ENCODE measurements at places on chromosomes 5 and 9.

GRCh38 chr9:18786911-18787650 is 245.9 kb downstream of the SAXO1 start:
- DNase-seq, result no peak

DNA sequence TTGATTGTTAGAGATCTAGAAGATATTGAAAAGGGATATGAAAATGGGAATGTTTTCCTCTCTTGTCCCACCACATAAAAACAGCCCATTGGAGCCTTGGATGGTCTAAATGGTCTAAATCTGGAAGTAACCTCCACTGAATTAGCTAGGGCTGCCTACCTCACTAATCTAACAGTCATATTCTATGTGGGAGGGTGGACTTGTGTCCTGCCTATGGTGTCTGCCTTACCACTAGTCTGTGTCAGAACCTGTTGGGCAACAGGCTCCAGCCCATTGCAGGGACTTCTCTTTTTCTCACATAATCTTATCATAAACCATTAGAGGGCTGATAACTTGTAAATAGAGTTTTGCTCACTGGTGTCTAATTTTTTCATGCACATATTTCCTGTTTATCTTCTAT is 548.8 kb upstream of the CDH18 start:
- no peak for DNase-seq

DNA sequence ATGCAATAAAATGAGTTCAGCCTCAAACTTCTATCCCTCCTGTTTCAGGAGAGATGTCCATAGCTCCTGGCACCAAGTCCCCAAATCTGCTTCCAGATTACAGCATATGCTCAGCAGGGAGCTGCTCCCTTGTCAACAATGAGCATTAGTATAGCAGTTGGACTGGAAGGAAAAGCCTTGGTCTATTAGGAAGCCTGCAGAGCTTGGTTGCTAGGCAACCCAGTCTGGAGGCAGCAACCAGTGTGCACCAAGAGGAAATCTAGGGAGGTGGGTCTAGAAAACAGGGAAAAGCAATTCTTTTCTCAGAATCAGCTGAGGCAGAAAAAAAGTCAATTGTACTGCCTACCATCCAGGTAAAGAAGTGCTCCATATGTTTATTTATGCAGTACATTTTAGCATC is 229.5 kb upstream of the NMUR2 start:
- DNase-seq, result no peak

GRCh38 chr5:97525780-97526179 is 342.7 kb upstream of the RIOK2 start:
- no peak for DNase-seq

DNA sequence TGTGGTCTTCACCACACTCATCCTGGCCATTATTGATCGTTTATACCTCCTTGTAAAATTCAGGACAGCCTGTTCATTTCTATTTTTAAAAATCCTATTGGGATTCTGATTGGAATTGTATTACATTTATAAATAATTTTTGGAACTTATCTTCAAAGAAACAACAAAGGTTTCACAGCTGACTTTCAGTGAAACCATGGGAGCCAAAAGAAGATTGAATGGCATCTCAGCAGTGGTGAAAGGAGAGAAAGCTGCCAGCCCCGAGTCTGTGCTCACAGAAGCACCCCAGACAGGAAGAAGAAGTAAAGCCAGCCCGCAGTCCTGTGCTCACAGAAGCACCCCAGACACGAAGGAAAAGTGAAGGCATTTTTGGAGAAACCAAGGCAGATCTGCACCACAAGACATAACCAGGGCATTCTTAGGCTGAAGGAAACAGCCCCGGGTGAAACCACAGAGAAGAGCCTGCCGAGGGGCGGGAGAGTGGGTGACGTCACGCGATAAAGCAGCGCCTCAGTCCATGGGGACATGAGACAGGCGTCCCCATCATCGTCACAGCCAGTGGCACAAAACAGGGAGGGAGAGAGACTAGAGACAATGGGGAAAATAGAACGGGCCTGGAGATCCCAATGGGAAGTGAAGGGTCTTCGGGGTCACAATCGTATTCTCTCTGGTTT is 42.5 kb upstream of the SLC9A3 start:
- DNase-seq, result no peak

GRCh38 chr9:127519301-127520166 is 68.2 kb downstream of the LRSAM1 start:
- no peak for DNase-seq

DNA sequence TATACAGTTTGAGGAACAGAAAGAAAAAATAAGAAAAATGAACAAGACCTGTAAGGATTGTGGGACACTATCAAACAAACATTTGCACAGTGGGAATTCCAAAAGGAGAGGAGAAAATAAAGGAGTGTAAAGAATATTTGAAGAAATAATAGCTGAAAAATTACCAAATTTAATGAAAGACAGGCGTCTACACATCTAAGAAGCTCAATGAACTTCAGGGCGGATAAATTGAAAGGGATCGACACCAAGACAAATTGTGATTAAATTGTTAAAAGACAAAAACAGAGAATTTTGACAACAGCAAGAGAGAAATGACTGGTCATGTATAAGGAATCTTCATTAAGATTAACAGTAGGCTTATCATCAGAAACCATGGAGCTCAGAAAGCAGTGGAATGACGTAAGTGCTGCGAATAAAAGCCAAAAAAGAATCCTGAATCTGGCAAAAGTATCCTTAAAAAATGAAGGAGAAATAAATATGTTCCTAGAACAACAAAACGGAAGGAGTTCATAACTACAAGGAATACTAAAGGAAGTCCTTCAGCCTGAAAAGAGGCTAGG is 3.5 kb upstream of the SLC38A9 start:
- no peak for DNase-seq

DNA sequence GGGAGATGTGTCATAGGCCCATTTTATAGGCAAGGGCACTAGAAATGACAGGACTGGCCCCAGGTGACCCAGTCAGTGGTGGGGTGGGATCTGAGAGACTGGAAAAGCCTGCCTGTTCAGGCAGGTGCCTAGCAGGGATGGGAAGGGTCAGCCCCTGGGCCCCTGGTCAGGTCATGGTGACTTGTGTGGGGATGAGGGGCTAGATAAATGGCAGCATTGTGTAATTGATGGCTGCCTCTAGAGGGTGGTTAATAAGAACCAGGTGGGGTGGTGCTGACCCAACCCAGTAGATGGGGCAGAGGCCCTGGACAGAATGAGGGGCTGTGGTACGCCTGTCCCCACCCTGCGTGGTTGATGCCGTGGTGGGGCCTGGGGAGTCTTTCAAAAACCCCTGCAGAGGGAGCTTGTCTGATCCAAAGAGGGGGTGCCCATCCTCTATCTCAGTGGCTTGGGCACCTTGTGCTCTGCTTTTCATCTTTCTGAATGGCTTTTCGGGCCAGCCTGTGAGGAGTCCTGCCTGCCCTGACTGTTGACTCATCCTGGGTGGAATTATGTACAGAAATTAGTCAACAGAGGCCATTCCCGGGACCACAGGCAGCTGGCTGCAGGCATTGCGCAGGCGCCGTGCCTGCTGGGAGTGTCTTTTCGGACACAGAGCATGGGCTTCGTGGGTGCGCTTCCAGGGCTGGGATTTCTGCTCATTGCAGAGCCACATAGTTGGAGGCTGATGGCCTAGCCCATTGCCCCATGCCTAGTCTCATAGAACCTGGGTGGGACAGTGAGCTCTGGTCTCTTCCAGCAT is 93.6 kb upstream of the PITX1 start:
- no peak for DNase-seq

- DNase-seq, result no peak
Measured at GRCh38 chr5:52888363-52888762, 100.6 kb downstream of the ITGA1 start.

GRCh38 chr5:54136516-54137440 is 173.6 kb downstream of the ARL15 start:
- DNase-seq, result no peak

GRCh38 chr9:133666387-133666786 is 30.2 kb downstream of the DBH start:
- DNase-seq, result no peak

GRCh38 chr5:158872455-158872854 is 227.3 kb downstream of the EBF1 start:
- DNase-seq, result no peak

GRCh38 chr5:62460578-62460983 is 48.0 kb downstream of the IPO11 start:
- DNase-seq, result no peak

DNA sequence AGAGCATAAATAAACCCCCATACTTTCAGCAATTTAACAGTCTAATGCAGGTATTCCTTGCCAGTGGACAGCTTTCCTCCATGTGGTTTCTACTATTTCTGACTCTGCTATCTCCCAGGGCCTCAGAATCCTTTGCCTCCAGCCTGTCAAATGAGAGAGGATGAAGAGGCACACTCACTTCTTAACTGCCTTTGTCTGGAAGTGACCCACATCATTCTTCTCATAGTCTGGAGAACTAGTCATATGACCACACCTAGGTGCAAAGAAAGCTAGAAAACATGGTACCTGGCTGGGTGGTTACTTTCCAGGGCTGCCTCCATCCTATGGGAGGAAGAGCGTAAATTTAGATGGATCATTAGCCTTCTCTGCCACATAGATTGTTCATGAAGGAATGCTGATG is 22.5 kb downstream of the PALM2AKAP2 start:
- no peak for DNase-seq

DNA sequence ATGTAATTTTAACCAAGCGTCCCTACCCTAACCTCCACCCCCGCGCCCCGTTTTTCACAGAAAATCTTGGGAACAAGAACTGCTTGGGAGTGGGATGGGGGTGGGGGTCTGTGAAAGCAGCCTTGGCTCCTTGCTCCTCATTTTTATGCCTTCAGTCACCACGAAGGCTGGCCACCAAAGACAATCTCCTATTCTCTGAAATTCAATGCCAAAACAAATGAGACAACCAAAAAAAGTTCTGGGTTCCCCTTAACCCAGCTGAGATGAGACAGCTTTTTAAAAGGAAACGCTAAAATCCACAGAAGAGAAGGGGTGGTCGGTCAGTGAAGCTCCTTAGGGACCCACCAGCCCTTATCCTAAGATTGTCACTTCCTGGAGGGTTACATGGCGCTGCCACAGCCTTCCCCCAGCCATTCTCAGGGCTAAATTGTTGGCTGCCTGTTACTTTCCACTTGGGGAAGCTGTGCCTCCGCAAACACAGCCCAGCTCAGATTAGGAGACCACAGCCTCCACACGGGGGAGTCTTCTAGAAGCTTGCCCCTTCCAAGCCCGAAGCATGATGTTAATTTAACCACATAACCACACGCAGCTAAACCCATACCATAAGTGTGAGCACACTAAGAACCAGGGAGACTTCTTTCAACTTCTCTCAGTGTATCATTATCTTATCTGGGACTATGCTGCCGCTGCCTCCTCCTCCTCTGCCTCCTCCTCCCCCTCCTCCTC is 136.3 kb downstream of the FOXD1 start:
- DNase-seq, result no peak

DNA sequence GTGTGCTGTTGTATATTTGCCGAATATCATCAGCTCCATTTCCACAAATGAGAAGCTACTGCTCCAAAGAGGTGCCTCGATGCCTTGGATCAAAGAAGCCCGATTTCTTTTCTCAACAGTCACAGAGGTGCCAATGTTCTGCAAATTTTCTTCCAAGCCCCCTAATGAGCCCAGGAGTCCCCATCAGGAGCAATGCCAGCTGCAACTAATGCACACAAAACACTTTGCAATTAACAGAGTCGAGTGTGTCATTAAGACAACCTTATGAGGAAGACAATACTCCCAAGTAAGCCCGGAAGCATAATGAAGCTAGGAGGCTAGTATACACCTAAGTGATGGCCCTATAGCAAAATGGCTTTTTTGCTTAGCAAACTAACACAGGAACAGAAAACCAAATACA is 247.0 kb downstream of the TRIM32 start:
- DNase-seq, result no peak

- no peak for DNase-seq
Measured at GRCh38 chr5:134206627-134207160, 19.2 kb downstream of the PPP2CA start.

DNA sequence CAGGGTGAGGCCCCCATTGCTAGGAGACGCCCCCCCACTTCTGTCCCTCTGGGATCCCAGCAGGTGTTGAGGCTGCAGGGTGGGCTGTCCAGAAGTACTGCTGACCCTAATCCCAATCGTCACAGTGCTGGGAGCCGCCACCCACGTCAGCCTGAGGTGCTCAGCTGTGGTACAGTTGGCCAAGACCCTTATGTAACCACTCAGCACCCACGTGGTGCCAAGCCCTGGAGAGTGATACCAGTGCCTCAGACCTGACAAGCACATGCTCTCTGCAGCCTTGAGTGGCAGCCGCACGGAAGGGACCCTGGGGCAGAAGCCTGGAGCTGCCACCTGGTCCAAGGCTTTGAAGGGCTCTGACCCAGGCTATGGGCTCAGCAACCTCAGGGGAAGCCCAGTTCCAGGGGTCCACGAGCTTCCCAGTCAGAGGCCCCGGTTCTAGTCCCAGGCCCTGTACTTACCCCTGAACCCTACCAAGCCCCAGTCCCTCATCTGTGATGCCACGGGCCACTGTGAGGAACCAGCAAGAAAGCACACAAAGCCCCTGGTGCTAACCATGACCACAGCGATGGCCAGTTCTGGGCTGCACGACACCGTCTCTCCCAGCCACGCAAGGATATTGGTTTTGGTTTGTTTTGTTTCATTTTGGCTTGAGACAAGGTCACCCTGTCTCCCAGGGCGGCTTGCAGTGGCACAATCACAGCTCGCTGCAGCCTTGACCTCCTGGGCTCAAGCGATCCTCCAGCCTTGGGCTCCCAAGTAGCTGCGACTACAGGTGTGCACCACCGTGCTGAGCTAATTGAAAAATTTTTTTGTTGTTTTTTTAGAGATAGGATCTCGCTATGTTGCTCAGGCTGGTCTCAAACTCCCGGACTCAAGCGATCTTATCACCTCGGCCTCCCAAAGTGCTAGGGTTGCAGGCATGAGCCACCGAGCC is 50.7 kb downstream of the DBH start:
- DNase-seq, result no peak

DNA sequence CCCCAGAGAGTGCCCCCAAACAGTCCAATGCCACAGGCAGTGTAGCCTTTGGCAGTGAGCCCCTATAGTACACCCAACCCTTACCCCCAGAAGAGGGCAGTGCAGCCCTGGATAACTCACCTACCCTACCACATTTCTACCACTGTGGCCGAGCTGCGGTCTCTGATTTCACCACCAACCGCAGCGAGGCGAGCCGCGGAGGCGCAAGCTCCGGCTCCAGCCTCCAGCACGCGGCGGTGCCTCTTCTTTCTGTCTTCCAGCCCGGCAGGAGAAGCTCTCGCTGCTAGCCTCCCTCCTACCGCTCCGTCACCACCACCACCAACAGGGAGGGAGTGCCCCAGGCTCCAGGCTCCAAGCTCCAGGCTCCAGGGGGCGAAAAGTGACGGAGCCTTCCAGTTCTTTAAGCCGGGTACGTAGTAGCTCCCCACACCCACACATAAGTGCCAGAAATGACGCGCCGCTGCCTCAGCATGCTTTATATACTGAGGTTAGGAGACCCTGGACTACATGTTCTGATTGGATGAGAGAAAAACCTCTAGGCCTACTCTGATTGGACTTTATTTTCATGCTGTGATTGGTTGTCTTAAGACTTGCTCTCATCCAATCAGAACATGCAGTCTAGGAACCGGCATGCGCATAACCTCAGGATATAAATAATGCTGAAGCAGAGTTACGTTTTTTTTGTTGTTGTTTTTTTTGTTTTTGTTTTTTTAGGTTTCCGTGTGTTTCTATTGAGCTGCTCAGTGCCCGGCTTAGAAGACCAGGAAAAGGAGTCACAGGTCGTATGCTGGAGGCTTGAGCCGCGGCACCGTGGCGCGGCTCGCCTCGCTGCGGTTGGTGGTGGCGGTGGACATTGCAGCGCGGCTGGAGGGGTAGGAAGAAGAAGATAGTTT is at the start of gene PCAT7:
PCAT7 (plus strand) TSS at position 645 of the 893 bp plus-strand sequence.
- DNase-seq, result no peak
